ENCODE measurements at places on chromosomes 1 and 21. TPM values are rescaled to one million over a fixed set of nuclear protein-coding genes. Genes with fewer than 3 reads are reported as not detected.

DNM3 gene
- total RNA-seq = 1.9 TPM

TCEA3 gene
- total RNA-seq = 19.2 TPM

PEA15 gene
- total RNA-seq = 38.6 TPM

HSPB7 gene
- total RNA-seq = not detected

IFFO2 gene
- total RNA-seq = 28.2 TPM

GRCh38 chr1:42529724-42530181, 66.7 kb downstream of the CCDC30 start:
- H3K27ac ChIP-seq = peak overlapping the region; percentile 47
- DNase-seq = no peak
- no peaks in the 10 kb centered on the region for H3K36me3 ChIP-seq
- peak overlapping the region; percentile 49 for H3K4me3 ChIP-seq
- H3K4me1 ChIP-seq = no peaks in the 10 kb centered on the region
- H3K27me3 ChIP-seq = no peaks in the 10 kb centered on the region

GRCh38 chr1:222931023-222931422, 116.2 kb downstream of the DISP1 start:
- H3K27ac ChIP-seq = no peak overlapping the region
- H3K4me3 ChIP-seq = no peak overlapping the region
- H3K36me3 ChIP-seq = no peaks in the 10 kb centered on the region
- no peaks in the 10 kb centered on the region for H3K27me3 ChIP-seq

DNA sequence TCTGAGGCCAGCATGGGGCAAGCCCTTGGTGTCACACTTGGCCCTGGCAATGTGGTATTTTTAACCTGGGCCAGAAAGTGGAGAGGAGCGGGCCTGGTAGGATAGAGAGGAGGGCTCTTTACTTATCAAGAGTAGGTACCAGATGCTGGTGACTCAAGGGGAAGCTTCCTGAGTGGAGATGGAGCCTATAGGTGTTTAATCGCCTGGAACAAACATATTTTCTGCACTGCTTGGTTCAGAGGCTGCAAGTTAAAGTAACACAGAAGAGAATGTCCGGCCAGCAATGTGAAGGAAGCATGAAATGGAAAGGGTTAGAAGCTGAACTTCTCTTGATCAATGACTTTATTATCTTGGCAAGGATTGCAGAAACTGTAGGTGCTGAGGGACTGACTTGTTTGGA, 74.3 kb downstream of the DDR2 start:
- H3K27me3 ChIP-seq = no peaks in the 10 kb centered on the region
- H3K27ac ChIP-seq = no peak overlapping the region

DNA sequence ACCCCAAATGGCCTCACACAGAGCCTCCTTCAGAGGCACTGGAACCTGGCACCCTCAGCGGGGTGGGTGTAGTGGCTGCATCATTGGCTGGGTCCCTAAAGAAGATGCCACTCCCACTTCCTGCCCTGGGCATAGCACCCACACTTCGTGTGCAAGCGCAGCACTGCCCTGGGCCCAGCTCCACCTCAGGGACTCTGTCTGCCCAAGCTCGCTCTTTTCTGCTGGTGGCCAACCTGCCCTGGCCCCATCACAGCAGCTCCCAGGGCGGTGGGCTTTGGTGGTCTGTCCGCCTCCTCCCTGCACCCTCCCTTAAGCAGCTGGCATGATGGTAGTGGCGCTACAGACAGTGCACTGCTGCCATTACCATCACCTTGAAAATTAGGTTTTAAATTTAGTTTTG, 829.3 kb upstream of the BRINP3 start:
- no peaks in the 10 kb centered on the region for H3K4me1 ChIP-seq
- no peak overlapping the region for H3K4me3 ChIP-seq
- no peak overlapping the region for H3K27ac ChIP-seq
- no peak for DNase-seq

DNA sequence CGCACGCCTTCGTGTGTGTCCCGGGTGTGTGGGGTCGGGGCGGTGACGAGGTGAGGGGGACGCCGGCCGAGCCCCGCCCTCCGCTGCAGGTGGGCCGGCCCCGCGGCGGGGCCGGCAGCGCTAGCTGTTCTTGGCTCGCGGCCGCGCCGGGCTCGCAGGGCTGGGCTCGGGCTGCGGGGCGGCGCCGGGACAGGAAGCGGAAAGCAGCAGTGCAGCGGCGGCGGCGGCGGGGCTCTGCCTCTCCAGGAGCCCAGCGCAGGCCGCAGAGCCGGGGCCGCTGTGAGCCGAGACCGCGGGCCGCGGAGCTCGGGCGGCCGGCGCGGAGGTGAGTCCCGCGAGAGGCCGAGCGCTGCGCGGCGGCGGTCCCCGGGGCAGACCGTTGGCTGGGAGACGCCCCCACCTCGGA, at the start of gene VANGL1:
Gene VANGL1, plus strand, starts transcription at position 209 of the 406 bp plus-strand sequence. CDS start 9,444 bp downstream, outside the sequence.
- no peaks in the 10 kb centered on the region for H3K4me1 ChIP-seq
- H3K36me3 ChIP-seq = no peaks in the 10 kb centered on the region
- H3K4me3 ChIP-seq = peak within 1 kb of the TSS; percentile 47

GRCh38 chr1:31502926-31503511, 73.3 kb upstream of the TINAGL1 start:
- no peaks in the 10 kb centered on the region for H3K27me3 ChIP-seq
- no peaks in the 10 kb centered on the region for H3K36me3 ChIP-seq
- no peak for DNase-seq
- no peak overlapping the region for H3K4me3 ChIP-seq
- no peak overlapping the region for H3K27ac ChIP-seq

GRCh38 chr1:41394959-41395956, 34.0 kb downstream of the FOXO6 start:
- H3K27ac ChIP-seq = no peak overlapping the region
- no peaks in the 10 kb centered on the region for H3K36me3 ChIP-seq
- no peaks in the 10 kb centered on the region for H3K4me1 ChIP-seq
- H3K27me3 ChIP-seq = no peaks in the 10 kb centered on the region

- no peaks in the 10 kb centered on the region for H3K27me3 ChIP-seq
These were observed 49.6 kb downstream of the RGS2 start for GRCh38 chr1:192858456-192858855.

- H3K4me1 ChIP-seq = no peaks in the 10 kb centered on the region
- no peaks in the 10 kb centered on the region for H3K27me3 ChIP-seq
- no peak overlapping the region for H3K27ac ChIP-seq
- H3K36me3 ChIP-seq = no peaks in the 10 kb centered on the region
These were observed 336.0 kb upstream of the NR5A2 start for GRCh38 chr1:199691540-199691939.

GRCh38 chr1:160987359-160988050, 32.9 kb upstream of the ITLN2 start:
- peaks cover 4% of the 10 kb centered on the region for H3K4me1 ChIP-seq
- no peaks in the 10 kb centered on the region for H3K27me3 ChIP-seq
- no peak overlapping the region for H3K27ac ChIP-seq
- H3K36me3 ChIP-seq = no peaks in the 10 kb centered on the region
- H3K4me3 ChIP-seq = no peak overlapping the region

- no peaks in the 10 kb centered on the region for H3K36me3 ChIP-seq
- DNase-seq = peak; percentile 55
- no peaks in the 10 kb centered on the region for H3K27me3 ChIP-seq
- no peak overlapping the region for H3K4me3 ChIP-seq
- no peak overlapping the region for H3K27ac ChIP-seq
These were observed 2.1 kb upstream of the PFKL start for GRCh38 chr21:44297525-44298290.

Measured in naive thymus-derived CD4-positive, alpha-beta T cell (primary cell).